ENCODE measurements at places on chromosomes 16 and 17.

- no peak for DNase-seq
Observed at GRCh38 chr16:78929841-78930240, 670.7 kb downstream of the MAF start.

DNA sequence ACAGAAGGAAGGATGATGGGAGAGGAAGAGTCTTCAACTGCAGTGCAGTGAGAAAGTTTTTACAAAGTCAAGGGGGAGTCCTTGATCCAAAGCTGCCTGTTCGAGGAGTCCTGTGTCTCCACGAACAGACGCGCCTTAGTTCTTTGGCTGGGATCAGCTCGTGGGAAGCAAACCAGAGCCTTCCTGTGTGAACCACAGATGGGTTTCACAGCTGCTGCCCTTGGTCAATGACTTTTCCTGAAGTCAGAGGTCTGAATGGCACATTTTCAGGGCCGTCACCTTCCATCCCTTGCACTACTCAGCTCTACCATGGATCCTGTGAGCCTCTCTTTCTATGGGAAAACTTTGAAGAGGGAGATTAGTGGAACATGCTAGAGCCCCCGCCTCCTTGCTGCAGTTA is 4.2 kb upstream of the SBK1 start:
- no peak for DNase-seq

DNA sequence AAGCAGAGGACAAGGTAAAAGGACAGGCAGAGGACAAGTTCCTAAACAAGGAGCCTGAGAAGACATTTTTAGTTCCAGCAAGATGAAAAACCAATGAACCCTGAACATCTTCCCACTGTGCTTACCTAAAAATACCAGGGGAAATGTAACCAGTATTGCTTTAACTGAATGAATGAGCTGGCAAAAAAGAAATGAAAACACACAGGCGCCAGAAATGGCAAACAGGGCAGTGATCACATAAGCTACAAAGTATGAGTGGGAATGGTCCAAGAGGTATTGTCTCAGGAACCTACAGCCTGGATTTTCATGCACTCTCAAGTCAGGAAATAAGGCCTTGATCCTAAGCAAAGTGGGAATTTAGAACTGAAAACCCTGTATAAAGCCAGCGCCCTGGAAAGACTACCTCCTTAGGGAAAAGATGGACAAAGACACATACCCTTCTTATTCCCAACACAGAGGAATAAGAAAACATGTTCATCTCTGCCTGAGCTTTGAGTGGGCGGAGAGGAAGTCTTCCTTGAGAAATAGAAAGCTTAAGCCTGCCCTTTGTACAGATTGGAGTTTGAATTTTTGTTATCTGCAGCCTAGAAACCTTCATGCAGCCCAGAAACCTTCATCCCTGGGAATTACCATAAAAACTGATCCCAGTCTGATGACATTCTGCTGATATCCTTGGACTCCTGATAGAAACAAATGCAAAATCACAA is 2.1 kb downstream of the CMTM2 start:
- no peak for DNase-seq

DNA sequence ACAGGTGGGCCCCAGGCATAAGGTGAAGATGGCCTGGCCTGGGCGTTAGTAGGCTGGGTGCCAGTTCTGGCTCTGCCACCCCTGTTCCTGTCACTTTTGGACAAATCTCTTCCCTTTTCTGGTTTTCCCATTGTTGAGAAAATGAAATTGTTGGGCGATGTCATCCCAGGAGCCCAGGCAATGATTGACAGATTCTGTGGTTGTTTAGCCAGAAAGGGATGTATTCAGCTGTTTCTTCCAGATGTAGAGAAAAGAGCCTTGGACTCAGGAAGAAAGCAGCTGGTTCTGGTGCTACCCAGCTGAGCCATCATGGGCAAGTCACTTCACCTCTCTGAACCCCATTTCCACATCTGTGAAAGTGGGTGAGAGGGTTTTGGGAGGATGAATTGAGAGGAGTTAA is 60.1 kb upstream of the MRTFB start:
- DNase-seq = no peak

GRCh38 chr17:40916366-40916765 is 21.1 kb downstream of the KRT23 start:
- DNase-seq = no peak

DNA sequence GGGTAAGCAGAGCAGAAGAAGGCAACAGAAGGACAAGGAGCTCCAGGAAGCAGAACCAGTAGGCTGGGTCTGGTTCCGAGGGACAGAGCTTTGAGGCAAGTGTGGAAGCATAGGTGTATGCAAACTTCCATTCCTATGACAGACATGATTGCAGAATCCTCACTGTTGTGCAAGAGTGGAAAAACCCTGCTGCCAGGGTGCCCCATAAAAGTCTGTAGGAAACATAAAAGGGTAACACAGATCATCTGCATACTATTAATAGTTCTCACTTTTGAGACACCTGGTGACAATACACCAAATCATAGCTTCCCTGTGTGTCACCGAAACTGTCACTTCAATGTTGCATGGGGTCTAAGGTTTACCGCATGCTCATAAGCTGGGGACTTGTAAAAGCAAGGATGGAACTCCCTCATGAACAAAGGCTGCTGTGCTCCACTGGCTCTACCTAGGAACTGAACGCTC is 39.7 kb downstream of the ARHGAP17 start:
- no peak for DNase-seq
